ENCODE measurements at places on chromosomes 5 and 9.

GRCh38 chr9:133878402-133878801, 113.7 kb downstream of the VAV2 start:
- no peak for DNase-seq

- DNase-seq: peak; percentile 41
Observed at GRCh38 chr9:121992571-121993212, 100.4 kb downstream of the TTLL11 start.

GRCh38 chr5:157050050-157050449, 8.9 kb downstream of the HAVCR1 start:
- no peak for DNase-seq

DNA sequence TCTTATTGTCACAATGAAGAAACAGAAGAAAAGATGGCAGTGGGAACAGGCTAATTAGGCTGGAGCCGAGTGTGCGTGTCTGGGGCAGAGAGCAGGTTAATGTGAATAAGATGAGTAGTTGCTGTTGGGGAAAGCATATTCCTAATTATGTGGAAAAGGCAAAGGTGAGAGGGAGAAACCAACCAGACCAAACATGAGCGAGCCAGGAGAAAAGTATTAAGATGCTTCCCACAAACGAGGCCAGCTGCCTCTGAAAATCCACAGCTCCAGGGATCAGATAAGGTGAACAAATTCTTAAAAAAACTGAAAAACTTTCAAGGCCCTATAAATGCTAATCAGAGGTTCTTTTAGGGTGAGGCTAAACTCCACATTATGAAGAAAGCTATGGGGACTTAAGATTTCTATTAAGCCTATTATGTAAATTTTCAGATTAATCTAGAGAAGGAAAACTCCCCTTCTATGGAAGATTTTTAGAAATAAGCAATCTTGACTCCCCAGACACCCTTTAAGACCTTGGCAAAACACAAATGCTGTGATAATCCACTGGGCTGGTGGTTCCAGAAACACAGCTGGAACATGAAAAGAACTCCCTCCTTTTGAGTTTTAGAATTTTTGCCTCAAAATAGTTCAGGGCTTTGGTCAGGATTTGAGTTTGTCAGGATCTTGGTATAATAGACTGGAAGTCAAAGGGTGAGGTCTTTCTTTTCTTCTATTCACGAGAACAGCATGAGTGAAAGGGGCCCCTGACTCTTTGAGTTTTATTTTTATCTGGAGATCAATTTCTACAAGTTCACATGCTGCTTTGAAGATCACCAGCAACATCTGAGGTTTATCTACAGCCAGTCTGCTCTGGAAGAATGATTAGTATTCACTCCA, 238.1 kb downstream of the SPOCK1 start:
- DNase-seq: no peak

DNA sequence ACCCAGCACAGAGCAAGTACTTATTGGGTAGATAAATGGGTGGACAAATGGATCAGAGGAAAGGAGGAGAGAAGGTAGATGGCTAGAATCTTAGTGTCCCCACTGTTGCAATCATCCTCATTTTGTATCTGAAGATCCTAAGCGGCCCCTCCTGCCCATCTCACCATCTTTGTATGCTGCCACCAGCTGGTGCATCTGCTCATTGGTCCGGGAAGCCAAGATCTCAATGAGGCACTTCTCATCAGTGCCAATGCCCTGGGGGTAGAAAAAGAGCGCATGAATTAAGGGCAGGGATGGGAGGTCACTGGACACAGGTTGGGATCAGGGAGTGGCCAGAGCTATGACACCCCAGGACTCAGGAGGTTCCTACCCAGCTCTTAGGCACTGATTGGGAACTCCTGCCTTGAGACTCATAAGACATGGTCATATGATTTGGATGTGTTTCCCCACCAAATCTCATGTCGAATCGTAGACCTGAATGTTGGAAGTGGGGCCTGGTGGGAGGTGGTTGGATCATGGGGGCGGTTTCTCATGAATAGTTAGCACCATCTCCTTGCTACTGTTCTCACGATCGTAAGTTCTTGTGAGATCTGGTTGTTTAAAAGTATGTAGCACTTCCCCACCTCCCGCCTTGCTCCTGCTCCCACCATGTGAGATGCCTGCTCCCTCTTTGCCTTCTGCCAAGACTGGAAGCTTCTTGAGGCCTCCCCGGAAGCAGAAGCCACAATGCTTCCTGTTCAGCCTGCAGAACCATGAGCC, 20.3 kb downstream of the ANXA6 start:
- DNase-seq: no peak

GRCh38 chr5:127766676-127767335, 63.6 kb downstream of the CCDC192 start:
- no peak for DNase-seq

GRCh38 chr5:36128795-36129194, 22.9 kb downstream of the LMBRD2 start:
- no peak for DNase-seq
